ENCODE measurements at places on chromosomes 2 and 18.
A peak's percentile ranks its signal among the peaks of the same experiment; 100 is the strongest.

DNA sequence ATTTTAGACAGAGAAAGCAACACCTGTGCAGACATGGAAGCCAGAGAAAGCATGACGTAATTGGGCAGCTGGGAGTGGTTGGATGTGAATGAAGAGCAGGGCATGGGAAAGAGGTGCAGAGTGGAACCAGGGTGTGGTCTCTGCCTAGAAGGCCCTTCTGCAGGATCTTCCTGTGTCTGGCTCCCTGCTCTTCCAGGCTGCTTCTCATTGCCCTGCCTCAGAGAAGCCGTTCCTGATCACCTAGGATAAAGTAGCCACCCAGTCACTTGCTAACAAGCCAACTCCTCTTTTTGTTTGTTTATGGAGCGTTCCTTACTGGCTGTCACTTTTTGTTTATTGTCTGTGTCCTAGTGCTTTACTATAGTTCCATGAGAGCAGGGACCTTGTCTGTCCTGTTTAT lies 28.5 kb downstream of the GALNT1 start:
- no peak for DNase-seq

- DNase-seq = no peak
Measured at GRCh38 chr2:112081262-112081661, 26.2 kb downstream of the TMEM87B start.

GRCh38 chr2:16623564-16624435 lies 41.8 kb downstream of the CYRIA start:
- no peak for DNase-seq

DNA sequence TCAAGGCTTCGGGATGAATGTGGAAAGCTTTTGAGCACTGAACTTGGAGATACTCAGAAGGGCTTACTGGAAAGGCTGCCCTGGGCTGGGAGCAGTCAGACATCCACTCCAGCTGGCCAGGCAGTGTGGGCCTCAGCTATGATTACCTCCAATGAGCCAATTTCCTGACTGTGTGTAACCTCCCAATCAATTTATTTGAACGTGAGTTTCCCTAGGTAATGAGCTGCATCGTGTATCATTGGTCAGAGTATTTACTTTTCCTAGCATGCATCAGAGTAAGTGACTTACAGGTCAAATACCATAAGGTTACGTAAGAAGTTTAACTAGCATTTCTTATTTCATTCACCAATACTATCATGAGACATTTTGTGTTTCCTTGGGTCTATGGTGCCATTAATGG lies 11.0 kb upstream of the CTAGE1 start:
- DNase-seq = no peak

- DNase-seq = no peak
Measured at GRCh38 chr2:15782009-15782751, 158.2 kb upstream of the MYCN start.

- no peak for DNase-seq
Measured at GRCh38 chr2:219384859-219385258, 2.9 kb downstream of the DNPEP start.

DNA sequence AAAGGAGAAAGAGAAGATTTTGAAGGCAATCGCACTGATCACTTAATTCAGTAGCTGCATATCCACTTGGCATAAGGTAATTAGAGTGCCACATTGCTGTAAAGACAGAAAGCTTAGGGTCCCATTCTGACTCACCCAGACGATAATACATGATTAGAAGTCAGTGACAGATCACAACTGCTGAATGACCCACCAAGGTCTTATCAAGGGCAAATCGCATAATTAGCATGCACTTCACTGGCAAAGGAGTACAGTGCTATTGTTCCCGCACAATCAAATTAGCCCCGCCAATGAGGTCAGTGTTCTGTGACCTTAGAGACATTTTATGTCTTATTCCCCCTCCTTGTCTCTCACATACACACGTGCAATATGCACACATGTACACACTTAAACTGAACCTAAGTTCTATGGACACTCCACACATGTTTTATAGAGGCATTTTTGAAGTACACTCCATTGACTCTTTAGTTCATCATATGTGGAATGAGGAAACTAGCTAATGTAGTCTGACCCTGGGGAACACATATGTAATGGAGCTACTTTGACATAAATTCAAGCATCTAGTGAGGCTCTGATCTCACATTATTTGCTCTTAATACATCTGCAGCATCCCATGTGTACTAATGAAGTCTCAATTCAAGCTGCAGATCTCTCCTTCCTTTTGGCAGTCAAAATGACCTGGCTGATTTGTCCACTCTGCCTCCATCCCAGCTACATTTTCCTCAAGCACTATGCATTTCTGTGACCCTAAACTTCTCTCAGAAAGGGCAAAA lies 673.8 kb upstream of the FANCL start:
- no peak for DNase-seq

- DNase-seq = no peak
Measured at GRCh38 chr2:77127345-77127744, 394.8 kb downstream of the LRRTM4 start.

DNA sequence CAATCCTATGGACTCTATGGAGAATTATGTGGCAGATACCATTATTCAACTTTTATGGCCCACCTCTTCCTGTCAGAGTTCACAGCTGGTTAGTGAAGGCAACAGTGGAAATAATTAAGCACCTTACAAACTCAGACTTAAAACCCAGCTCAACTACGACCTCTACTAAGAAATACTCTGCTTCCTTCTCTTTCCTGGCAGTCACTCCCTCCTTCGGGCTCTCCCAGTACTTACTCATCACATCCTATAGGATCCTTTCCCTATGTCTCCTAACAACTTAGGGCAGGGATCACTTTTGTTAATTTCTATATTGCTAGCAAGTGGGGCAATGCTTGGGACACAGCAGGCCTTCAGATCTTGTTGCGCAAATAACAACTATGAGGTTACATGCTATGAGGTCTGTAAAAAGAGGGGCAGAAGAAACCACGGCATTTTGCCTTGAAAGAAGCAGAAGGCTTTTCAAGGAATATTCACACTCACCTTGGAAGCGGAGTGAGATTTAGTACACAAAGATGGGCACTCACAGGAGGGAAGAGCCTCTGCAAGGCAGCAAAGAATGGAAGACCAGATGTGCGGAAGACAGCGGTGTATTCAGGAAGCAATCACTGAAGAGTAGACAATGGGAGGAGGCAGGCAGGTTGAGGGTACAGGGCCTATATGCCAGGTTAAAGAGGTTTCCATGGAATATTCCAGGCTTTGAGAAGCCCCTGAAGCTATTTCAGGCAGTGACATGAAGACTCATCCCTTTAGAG lies 2.1 kb downstream of the STK39 start:
- no peak for DNase-seq

- no peak for DNase-seq
Measured at GRCh38 chr2:66271777-66272176, 163.1 kb upstream of the MEIS1 start.

- no peak for DNase-seq
Measured at GRCh38 chr2:209380293-209380692, 43.6 kb upstream of the MAP2 start.

- no peak for DNase-seq
Measured at GRCh38 chr2:37796481-37796880, 125.0 kb upstream of the CDC42EP3 start.

DNA sequence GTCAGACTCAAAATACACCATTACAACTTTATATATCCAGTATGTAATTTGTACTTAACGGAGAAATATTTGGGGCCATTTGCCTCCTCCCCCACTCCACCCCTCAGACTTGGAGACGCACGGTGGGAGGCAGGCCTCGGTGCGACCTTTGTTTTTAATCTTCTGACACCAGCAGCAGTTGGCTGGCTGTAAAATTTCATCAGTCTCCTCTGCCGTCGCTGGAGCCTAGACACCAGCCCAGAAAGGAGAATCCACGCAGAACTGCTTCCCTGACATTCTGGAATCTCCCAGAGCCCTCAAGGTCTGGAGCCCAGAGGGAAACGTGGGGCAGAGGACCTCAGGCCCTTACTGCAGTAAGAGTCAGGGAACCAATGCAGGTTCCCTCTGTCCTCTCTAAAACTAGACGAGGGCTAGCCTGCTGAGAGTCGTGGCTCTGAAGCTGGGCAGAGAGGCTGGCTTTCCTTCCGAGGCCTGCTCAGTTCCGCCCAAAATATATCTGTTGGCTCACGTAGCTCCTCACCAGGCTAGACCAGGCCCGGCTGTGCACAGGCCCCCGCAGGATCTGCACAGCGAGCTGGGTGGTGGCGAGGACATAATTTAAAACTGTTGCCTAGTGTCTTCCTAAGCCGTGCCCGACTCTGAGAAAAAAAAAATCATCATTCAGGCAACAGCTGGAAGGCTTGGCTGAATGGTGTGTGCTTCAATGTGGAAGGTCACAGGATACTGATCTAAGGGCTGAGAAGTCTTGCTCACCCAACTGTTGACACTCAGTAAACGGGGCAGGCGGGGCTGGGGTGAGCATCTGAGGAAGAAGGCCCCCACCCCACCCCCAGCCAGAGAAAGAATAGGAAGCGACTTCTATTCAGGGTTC lies 40.4 kb downstream of the EN1 start:
- no peak for DNase-seq

DNA sequence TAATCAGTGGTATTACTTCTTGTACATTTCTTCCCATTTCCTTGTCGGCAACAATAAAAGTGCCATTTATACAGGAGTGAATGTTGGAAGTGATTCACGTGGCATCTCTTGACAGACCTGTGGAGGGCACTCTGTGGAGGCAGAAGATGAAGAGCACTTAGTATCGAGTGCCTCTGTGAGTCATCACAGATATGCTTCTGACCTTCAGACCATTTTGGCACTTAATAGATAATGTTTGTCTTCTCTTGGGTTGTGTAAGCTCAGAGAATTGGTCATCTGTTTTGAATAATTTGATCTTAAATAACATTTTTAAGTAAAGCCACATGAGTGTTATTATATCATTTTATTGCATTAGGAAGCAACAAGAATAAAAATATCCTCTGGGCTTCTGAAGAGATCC lies 305.5 kb downstream of the PTPRM start:
- no peak for DNase-seq

GRCh38 chr18:53887447-53887846 lies 337.0 kb downstream of the MBD2 start:
- DNase-seq = no peak

GRCh38 chr2:6814869-6815268 lies 50.8 kb downstream of the CMPK2 start:
- no peak for DNase-seq

DNA sequence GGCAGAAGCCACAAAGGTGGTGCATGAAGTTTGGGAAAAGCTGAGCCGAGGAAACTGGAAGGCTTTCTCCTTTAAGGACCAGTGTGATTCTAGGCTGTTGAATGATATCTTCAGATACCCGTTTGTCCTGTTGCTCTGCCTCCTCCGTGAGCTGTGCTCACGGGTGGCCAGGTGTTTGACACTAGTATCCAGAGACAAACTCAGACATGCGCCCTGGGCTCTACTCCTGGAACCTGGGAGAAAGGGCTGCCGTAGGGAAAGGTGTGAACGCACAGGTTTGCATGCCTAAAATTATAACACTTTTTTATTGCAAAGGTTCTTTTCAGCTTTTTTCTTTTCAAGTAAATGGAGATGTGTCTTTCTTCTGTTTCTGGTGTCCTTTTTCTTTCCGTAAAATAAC lies 81.6 kb downstream of the AGAP1 start:
- no peak for DNase-seq

- no peak for DNase-seq
Measured at GRCh38 chr2:16170675-16171424, 230.5 kb downstream of the MYCN start.

- no peak for DNase-seq
Measured at GRCh38 chr2:206255003-206255402, 19.5 kb upstream of the ZDBF2 start.

GRCh38 chr2:222120933-222121332 lies 177.9 kb downstream of the PAX3 start:
- DNase-seq = no peak

DNA sequence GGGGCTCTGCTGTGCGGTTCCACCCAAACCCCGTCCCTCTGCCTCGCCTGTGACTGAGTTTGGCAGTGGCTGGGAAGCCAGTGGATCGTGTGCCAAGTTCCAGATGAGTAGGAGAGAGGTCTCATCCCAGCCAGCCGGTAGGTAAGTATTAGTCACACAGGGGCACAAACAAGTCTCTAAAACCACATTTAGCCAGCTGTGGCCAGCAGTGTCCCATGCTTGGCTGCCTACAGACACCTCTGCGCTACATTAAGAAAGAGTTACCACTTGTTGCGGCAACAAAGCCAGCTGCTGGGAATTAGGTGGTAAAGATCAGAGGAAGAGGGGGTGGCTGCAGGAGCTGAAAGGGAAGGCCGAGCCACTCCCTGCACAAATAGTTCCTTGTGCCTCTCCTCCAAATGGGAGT lies 81.2 kb downstream of the GATA6 start:
- DNase-seq = no peak

DNA sequence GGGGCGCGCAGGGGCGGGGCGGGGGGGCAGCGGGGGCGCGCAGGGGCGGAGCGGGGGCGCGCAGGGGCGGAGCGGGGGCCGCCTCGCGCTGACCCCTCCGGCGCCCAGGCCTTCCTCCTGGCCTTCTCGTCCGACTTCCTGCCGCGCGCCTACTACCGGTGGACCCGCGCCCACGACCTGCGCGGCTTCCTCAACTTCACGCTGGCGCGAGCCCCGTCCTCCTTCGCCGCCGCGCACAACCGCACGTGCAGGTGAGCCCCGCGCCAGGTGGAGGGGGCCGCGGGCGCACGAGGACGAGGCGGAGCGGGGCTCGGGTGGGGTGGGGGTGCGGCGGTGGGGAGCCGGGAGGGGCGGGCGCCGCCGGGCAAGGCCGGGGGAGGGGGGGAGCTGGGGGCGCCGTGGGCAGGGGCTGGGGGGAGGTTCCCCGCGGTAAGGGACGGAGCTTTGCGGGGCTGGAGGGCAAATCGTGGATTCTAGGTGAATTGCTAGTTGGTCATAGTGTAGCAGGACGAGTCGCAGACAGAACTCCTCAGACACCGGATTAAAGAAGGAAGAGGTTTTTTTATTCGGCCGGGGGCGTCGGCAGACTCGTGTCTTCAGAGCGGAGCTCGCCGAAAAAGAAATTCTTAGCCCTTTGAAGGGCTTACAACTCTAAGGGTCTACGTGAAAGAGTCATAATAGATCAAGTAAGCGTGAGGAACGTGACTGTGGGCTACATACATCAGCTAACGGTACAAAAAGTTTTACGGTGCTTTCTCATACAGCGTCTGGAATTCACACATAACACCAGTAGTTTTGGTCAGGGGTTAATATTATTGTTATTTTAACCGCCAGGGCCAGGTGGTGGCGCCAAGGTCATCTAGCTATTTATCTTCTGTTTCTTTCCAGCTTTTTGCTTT lies 29.9 kb downstream of the ANO7 start:
- DNase-seq = no peak

- DNase-seq = no peak
Measured at GRCh38 chr2:88733155-88733902, 41.9 kb downstream of the RPIA start.

GRCh38 chr2:85390941-85391669 lies 19.1 kb downstream of the CAPG start:
- peak; percentile 44 for DNase-seq

GRCh38 chr18:46449033-46449432 lies 208.0 kb downstream of the LOXHD1 start:
- DNase-seq = no peak

- no peak for DNase-seq
Measured at GRCh38 chr18:50428531-50429206, 53.8 kb downstream of the SKA1 start.

DNA sequence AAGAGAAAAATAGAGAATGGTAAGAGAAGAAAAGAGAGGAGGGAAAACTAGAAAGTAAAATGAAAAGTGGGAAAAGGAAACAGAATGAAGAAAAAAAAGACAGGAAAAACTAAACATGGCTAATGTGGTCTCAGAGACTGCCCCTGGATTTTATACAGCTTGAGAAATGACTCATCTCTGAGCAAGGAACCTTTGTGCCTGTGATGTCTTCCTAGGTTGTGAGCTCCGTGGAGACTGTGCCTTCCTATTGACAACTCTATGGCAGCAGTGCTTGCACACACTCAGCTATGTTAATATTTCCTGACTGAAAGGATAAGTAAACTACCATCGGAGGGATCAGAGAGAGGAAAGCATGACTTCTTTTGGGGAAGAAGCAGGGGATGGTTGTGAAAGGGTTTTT lies 203.8 kb downstream of the RDH14 start:
- DNase-seq = no peak
